Daoy (cell line): ENCODE measurements at places on chromosomes 12 and 14. TPM values are rescaled to one million over a fixed set of nuclear protein-coding genes. Genes with fewer than 3 reads are reported as not detected.

GRCh38 chr12:32589165-32589865 is 89.8 kb upstream of the DNM1L start:
- DNase-seq: no peak

DNA sequence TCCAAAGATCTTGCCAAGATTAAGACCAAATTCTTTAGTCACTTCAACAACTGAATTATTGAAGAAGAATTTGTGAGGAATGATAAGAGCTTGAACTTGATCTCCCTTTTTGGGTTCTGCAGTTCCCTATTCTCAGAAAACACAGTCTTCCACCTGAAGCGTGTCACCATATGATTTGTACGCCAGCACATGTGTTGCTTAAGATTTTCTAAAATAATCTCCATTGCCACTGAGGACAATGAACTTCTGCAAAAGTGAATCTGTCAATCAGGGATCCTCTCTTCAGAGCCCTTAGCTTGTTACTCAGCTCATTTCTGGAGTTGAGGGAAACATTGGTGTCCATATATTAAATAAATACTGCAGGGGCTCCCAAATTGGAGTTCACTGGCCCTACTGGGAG is 4.2 kb upstream of the SPIC start:
- DNase-seq: no peak

DNA sequence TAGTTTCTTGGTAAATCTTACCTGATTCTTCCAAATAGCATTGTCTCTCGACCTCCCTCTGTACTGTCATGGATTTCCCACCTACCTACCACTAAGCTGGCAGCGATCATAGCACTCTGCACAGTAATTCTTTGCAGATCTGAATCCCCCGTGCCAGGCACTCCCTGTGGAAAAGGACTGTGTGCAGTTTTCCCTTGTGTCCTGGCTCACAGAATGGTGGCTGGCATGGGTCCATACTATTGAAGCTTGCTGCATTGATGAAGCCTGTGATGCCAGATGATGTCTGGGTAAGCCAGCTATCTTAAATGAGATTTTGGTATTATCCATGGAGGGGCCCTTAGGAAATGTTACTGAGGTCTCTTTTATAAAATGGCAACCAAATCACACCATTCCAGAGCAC is 135.7 kb downstream of the RPAP3 start:
- no peak for DNase-seq

The CCNK gene
- 5.3 and 19.2 TPM in 2 replicates for total RNA-seq

DNA sequence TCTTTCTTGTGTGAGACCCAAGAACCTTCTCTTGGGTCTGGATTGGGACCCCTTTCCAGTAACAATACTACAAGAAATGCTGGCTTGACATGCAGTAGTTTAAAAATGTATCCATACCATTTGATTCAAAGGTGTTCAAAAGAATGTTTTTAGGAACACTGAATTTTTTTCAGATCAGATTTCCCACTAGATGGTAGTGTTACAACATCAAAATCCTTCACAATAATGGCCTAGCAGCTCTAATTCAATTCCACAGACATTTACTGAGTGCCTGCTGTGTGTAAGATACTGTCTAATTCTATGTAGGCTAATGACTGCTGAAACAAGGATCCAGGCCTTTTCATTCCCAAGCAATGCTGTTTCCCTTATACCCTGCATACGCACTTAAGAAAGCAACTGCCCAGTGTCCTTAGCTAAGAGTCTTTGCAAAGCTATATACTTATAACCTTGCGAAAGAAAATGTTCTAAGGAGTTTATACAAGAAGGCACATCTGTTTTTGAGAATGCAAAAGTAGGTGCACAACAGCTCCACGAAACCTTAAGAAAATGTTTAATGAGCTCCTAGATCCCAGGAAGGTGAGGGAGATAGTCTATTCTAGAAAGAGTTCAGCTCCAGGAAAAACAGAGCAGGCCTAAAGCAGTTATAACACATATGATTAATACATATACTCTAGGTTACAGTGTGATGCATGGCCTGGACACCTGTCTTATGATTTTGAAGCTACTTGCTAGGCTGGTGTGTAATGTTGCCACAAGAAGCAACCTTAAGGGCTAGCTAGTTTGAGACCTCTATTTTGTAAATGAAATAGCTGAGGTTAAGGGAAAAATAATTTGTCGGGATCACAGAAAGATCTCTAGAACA is 50.9 kb upstream of the PKP2 start:
- DNase-seq: no peak

- no peak for DNase-seq
Measured at GRCh38 chr14:58722441-58722840, 84.7 kb downstream of the DACT1 start.

GRCh38 chr12:107762874-107763273 is 1.9 kb upstream of the PRDM4 start:
- no peak for DNase-seq

The KRT7 gene
- total RNA-seq: 5.5 and 12.2 TPM in 2 replicates
